ENCODE measurements at places on chromosomes 3 and 15. TPM values are rescaled to one million over a fixed set of nuclear protein-coding genes. Genes with fewer than 3 reads are reported as not detected.

DNASE1L3 gene
- polyA plus RNA-seq = not detected

STAC gene
- polyA plus RNA-seq = 8.9 TPM

GOLGA8T gene
- 0.03 TPM for polyA plus RNA-seq

DCLK3 gene
- 0.27 TPM for polyA plus RNA-seq

TNNC1 gene
- 18.5 TPM for polyA plus RNA-seq

RASGRP1 gene
- 1.0 TPM for polyA plus RNA-seq

GNAT1 gene
- polyA plus RNA-seq = 0.20 TPM

OSTN gene
- not detected for polyA plus RNA-seq

C3orf49 gene
- not detected for polyA plus RNA-seq

CCDC71 gene
- 70.7 TPM for polyA plus RNA-seq

CXCR6 gene
- polyA plus RNA-seq = not detected

CCR3 gene
- not detected for polyA plus RNA-seq

PCBP4 gene
- 34.1 TPM for polyA plus RNA-seq

GRCh38 chr3:62109534-62109933 is 263.8 kb downstream of the FEZF2 start:
- DNase-seq = no peak

GRCh38 chr3:55487381-55488241 is 505 bp upstream of the WNT5A start:
- DNase-seq = no peak

GRCh38 chr15:91192690-91193377 is 92.8 kb downstream of the SV2B start:
- DNase-seq = no peak

GRCh38 chr3:194185221-194185620 is 49.3 kb downstream of the HES1 start:
- DNase-seq = no peak

- DNase-seq = no peak
Observed at GRCh38 chr15:46343196-46343935, 708.5 kb downstream of the SQOR start.

DNA sequence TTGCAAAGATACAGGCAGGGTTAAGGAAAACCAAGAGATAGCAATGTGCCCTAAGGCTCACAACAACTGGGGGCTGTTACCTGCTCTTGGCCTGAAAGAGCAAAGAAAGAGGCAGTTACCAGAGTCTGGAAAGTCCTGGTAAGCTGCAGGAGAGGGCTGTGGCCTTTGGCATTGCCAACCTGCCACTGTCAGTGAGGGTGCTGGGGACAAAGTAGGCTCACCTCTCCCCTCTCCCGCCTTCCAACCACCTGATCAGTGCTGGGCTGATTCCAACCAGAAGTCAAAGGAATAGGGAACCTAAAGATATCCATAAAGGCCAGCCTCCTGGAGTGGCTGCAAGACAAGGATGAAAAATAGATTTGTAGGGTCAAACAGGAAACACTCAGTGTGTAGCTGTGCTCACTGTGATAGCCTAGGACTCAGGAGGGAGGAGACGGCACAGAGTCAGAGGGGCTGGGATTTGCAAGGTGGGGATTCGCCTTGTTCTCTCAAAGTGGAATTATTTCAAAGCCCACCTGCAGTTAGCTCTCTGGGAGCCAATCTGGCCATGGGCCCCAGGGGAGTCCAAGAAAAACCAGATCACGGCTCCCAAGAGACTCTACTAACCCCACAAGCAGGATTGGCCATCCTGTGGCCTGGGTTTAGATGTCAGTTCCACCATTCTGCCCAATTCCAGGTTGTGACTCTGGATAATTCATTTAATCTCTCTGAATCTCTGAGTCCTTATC is 204.0 kb upstream of the BCL6 start:
- no peak for DNase-seq

GRCh38 chr15:59208613-59209249 is 2.1 kb downstream of the LDHAL6B start:
- DNase-seq = no peak

DNA sequence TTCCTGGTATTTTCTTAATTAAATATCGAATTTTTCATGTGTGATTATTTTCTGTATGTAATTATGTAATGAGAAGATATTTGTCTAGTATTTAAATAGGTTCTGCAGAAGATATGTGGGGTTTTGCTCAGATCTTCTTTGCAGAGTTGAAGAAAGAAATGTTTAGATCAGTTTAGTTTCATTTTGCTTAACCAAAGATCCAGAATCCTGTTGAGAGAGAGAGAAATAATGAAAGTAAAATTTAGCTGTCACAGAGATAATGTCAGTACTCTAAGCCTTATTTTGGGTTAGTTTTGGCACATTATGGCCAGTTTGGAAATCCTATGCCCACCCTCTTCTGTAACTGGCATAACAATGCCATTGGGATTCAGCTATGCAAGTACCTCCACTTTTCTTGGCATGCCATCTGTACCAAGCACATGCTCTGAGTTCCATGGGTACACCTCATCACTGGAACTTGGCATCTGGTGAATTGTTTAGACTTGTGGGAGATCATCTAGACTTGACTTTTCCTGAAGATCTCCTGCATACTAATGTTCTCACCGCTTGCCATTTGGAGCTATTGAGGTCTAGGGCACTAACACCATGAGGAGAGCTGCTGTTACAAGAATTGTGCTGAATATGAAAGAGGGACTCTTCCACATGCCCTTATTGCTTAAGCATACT is 30.9 kb downstream of the PLSCR1 start:
- no peak for DNase-seq

GRCh38 chr3:174215456-174215855 is 643.7 kb upstream of the NAALADL2 start:
- no peak for DNase-seq

DNA sequence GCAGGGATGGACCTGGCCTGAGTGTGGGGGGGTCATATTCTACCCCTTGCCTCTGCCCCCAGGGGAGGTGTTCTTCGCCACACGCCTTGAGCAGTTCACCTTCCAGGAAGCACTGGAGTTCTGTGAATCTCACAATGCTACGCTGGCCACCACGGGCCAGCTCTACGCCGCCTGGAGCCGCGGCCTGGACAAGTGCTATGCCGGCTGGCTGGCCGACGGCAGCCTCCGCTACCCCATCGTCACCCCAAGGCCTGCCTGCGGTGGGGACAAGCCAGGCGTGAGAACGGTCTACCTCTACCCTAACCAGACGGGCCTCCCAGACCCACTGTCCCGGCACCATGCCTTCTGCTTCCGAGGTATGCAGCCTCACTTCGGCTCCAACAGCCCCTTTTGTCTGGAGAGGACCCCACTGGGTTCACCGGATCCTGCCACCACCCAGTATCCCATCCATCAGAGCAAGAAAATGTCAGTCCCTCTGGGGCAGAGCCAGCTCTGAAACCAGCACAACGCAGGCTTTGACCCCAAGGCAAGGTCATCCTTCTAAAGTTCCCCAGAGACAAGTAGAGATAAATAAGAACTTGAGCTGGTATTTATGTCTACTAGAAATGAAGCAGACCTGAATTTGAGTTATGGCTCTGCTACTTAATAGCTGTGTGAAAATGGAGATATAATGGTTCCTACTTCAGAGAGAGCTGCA is 45.8 kb downstream of the HAPLN3 start:
- no peak for DNase-seq

DNA sequence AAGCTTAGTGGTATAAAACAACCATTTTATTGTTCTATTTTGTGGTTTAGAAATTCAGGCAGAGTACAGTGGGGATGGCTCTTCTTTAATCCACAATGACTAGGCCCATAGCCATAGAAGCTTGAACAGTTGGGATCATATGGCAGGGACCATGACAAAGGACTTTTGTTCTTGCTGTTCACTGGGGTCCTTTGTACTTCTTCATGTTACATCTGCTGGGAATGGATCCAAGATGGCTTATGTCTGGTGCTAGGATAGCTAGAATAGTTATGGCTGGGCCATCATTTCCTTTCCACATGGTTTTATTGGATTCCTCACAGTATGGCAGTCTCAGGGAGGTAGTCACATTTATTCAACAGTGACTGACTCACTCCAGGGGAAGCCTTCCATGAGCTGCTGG is 427.9 kb upstream of the AGTR1 start:
- no peak for DNase-seq

DNA sequence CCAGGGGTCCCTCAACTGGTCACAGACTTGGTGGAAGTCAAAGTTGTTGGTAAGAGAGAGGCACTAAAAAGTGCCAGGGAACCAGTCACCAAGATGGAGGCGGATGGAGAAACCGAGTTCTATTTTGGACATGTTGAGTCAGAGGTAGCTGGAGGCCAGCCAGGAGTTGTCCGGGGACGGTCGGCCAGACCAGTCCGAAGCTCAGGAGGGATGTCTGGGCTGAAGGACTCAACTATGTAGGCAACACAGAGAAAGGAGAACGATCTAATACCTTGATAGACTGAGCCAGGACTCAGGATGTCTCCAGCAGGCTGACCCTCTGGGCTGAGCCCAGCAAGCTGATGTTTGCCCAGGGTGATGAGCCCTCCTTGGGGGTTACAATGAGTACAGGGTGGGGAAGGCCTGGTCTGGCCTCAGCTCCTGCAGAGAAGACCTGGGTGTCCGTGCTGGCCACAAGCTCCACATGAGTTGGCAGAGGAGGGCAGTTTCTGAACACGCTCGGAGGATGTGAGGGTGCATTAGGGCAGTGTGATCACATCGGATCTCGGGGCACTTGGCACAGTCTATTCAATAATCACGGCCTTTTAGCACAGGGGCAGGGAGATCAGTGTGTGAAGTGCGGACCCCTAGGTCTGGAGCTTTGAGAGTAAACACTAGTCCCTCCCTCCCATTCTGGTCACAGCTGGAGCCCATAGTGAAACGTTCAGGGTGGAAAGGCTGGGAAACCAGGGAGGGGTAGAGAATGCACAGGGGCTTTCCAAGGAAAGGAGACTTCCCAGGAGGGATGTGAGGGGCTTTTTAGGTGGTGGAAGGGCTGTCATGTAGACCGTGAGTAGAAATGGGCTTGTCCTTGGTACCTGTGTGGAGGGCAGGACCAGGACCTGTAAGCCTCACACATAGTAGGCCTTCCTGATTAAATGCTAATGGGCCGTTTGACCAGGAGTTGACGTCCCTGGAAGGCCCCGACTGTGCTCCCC is 111.9 kb downstream of the ETFA start:
- DNase-seq = no peak

DNA sequence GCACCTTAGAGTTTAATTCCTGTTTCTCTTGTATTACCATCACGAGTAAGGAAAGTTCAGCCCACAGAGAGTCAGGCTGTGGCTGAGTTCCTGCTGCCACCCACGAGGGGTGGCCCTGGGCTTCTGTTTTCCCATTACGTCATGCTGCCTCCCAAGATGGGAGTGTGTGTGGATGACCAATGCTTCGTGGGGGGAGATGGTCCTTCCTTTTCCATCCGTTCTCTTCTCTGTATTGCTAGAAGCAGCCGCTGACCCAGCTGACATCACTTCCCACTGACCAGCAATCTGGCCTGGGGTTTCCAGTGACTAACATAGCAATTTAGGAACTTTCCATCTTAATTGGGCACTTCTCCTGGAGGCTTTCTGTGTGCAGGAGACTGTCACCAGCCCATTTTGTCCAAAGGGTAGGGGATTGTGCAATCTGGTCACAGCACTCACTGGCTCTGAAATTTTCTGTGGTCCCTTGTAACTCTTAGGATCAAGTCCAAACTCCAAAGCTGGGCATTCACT is 9.3 kb downstream of the IRAK2 start:
- DNase-seq = no peak

GRCh38 chr3:181823716-181824115 is 112.0 kb downstream of the SOX2 start:
- DNase-seq = no peak

GRCh38 chr15:73792415-73792814 is 39.3 kb upstream of the INSYN1 start:
- DNase-seq = no peak

DNA sequence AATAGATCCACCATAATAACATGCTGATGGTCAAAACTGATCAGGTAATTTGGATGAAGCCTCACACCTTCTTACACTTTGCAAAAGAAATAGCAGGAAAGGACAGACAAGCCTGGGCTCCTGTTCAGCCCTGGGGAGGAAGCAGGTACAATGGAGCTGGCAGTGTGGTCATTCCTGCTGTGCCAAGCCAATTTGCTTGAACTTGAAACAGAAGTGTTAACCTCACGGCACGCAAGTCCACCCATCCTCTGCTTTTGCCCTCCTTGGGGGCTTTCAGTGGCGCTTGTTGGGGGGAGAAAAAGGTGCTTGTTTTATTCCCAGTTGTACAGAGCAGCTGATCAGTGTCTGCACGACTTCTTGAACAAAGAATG is 36.8 kb upstream of the RFTN1 start:
- peak; percentile 57 for DNase-seq

DNA sequence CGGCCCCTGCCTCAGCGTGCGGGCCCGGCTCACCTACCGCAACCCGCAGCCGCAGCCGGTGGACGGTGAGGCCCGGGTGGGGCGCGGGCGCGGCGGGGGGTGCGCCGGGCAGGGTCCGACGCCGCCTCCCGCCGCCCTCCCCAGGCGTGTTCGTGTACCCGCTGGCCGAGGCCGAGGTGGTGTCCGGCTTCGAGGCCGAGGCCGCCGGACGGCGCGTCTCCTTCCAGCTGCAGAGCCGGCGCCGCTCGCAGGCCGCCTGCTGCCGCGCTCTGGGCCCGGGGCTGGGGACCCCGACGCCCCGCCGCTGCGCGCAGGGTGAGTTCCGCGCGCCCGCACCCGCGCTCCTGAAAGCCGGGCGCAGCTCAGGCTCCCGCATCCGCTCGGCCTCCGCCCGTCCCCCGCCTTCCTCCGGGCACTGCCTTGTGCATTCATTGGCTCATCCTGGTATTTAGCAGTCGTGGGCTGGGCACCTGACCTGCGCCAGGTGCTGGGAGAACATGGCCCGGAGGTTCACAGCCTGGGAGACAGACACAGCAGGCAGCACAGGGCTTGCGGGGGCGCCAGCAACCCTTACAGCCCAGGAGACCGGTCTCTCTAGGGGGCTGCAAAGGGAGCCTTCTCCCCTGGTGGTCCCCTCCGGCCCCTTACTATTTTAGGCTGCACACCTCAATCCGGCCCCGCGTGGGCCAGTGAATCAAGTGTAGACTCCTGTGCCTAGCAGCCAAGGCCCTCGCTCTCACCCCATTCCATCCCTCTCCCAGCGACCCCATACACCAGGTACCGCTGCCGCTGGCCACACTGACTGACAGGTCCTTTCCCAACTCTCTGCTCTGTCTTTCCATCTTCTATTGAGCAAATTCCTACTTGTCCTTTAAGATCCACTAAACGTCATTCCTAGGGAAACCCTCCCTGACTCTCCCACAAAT is 1.5 kb downstream of the VWA5B2 start:
- no peak for DNase-seq

DNA sequence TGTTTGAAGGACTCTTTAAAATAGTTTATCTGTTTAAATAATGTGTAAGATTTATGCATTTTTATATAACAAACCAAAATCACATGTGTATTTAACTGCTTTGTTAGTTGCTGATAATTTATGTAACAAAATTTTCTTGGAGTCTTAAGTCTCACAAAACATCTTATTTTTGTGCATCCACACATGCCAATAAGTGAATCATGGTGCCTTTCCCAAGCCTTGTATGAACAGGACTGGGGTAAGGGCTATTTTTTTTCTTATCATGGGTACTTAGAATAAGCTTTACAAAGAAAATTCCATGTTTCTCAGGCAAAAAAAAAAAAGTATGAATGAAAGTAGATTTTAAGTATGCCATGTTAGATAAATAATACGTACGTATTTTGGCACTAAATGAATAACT is 132.9 kb upstream of the LRRFIP2 start:
- no peak for DNase-seq

Measured in H1 (cell line).